ENCODE measurements at places on chromosomes 11 and 22.

DNA sequence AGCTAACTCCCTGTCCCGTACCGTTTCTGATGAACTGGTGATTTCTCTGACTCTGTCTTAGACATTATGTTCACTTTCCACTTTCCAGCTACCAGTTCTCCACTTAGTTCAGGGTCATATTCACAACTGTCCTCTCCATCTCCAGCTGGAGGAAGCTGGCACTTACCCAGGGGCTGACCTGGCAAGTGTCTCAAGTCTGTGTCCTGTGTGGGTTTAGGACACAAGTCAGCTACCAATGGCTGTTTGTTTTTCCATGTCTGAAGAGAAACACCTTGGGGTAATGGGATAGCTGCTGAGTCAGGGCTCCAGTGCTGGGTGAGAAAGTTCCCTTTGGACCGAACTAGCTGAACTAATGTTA is 134.4 kb downstream of the CSNK2A3 start:
- no peak for DNase-seq

DNA sequence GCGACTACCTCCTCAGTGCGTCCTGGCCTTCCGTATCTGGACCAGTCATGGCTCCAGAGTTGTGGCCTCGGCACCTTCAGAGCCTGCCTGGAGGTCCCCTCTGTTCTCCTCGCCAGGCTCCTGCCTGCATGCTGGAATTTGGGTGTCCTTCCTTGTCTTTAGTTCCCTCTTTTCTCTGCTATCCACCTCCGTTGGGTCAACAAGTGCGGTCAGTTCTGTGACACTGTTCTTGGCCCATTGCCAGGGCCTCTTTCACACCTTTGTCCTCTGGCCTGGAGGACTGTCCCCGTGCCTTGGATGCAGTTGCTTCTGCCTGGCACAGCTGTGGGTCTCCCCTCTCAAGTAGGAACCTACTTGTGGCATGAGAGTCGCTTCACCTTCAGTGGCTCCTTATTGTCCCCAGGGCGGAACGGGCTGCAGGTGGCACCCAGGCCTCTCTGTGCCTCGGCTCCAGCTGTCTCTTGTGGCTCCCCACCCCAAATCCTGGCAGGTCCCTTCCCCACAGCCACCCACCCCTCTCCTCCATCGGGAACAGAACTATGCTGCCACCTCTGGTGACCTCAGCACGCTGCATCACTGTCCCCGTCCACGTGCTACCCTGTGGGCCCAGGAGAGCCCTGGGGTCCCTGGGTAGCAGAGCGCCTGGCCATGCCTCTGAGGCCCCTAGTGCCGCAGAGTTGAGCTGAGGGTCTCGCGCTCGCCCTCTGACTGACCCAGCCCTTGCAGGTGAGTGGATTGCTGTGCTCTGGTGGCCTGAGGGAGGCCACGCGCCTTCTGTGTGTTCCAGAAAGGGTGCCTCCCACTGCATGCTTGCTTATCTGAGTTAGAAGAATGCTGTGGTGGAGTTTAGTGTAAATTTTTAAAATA is 4.7 kb downstream of the DGCR8 start:
- DNase-seq = peak; percentile 6

GRCh38 chr22:31288496-31289240 is 3.6 kb downstream of the PIK3IP1 start:
- no peak for DNase-seq

- no peak for DNase-seq
These were observed 114.6 kb downstream of the STIM1 start for GRCh38 chr11:3970108-3970507.

DNA sequence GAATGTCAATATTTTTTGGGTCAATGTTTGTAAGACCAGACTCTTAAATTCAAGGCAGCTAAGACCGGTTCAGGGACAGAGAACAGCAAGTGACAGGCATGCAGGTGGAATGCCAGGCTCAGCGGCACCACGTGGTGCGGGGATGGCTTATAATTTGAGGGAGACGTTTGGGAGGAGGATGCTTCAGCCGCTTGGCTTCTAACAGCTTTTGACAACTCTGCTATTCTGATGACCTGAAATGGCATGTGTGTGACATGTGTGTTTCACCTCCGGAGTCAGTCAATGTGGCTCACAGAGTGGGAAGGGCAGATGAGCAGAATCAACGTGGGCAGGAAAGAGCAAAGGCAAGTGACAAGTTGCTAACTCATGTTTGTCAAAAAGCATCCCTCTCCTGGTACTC is 228.3 kb downstream of the KIRREL3 start:
- DNase-seq = no peak

- no peak for DNase-seq
These were observed 57.7 kb downstream of the DGCR2 start for GRCh38 chr22:19064354-19065054.

DNA sequence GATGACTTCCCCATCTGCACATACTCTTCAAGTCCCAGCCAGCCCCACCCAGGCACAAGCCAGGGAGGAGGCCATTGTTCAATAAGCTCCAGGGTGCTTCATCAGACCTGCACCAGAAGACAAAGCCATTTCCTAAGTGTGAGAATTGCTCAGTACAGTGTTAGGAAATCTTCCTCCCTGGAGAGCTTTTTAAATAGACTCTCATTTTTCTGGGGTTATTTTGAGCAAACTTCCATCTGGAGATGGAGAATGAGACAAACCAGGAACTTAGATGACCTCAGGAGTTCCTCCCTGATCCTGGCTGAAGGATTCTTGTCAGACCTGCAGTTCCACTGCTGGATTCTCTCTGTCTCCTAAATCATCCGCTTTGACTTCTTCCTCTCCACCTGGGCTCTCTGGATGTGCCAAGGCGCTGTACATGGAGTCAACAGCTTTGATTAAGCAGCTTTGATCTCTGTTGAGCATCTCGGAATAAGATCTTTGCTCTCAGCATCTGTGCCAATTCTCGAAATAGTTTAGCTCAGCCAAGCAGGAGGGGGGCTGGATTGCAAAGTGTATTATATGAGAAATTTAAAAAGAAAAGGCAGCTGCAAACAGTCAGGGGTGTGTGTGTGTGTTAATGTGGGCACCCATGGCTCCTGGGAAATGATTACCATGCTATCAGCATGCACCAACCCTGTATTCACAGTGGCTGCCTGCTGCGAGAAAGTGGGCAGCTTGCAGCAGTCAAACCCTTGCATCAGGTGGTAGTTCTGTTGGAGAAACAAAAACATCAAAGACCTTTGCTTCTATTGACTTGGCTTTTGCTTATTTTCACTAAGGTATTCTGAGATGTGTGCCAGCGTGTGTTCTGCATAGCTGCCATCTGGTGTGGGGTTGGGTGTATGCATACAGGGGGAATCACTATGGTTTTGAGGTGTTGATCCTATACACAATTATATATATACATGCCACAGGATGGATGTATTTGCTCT is 70.2 kb upstream of the NAV2 start:
- DNase-seq = peak; percentile 58

GRCh38 chr11:125168918-125169456 is 4.4 kb downstream of the PKNOX2 start:
- peak; percentile 66 for DNase-seq

DNA sequence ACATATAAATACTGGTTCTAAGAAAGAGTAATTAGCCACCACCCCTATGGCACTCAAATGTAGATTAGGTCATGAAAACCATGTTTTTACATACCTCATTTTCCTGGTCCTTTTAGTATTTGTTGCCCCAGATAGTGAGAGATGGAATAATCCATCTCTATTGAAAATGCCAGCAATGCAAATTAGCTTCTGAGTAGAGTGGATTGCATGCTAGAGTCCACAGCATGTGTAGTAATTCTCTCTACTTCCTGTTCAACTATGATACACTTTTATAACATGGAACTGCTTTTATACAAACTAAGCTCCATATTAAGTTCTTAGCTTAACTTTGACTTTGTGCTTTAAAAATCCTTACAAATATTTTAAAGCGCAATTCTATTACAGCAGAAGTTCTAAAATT is 73.2 kb downstream of the TRPC6 start:
- no peak for DNase-seq

DNA sequence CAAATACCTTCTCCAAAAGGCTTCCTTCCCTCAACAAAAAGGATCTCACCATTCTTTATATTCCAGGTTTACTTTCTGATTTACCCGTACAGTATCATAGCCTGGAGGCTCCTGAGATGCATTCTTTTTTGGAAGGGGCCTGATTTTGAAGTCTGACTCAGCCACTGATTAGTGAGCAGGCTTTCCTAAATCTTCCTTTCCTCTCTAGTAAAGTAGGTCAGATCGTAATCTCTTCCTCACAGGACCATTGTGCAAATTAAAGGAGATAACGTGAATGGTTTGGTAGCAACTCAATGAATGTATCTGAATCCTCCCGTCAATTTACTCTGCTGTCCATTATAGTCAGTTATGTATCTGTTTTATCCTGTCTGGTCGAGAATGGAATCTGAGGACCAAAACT is 227.7 kb upstream of the ANO5 start:
- DNase-seq = no peak

- DNase-seq = no peak
These were observed 26.8 kb upstream of the JAM3 start for GRCh38 chr11:134041791-134042696.

- DNase-seq = peak; percentile 81
These were observed 83.1 kb downstream of the TBC1D22A start for GRCh38 chr22:46845296-46846149.

DNA sequence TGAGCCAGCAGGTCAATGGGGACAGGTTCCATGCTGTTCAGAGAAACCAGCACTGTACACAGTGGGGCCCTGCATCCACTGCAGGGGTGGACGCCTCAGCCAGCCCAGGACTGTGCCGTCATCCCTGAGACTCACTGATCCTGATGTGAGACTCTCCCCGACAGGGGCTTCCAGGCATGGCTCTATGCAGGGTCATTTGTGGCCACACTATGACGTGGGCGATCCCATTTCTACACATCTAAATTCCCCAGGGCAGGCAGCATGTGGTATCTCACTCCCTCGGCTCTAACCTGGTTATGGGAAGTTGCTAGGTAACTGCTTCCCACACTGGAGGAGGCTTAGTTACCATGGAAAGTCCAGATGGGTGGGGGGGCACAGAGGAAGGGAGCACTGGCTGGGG is 14.2 kb upstream of the FAM83F start:
- no peak for DNase-seq

DNA sequence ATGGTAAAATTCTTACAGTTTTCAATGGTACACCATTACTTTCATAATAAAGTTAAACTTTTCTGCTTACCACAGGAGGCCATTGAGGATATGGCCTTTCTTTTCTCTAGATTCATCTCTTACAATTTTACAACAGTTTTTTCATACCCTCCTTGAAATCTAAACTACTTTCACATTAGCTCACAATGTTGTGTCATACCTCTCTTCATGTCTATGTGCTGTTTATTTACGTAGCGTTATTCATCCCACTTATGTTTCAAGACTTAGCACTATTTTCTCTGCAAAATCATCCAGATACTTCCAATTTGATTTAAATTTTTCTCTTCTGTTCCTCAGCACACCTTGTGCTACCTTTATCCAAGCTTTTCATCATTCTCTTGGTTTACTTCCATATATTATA is 123.3 kb downstream of the METTL15 start:
- peak; percentile 16 for DNase-seq

GRCh38 chr11:17012712-17013547 is 1.3 kb downstream of the PLEKHA7 start:
- DNase-seq = peak; percentile 35

DNA sequence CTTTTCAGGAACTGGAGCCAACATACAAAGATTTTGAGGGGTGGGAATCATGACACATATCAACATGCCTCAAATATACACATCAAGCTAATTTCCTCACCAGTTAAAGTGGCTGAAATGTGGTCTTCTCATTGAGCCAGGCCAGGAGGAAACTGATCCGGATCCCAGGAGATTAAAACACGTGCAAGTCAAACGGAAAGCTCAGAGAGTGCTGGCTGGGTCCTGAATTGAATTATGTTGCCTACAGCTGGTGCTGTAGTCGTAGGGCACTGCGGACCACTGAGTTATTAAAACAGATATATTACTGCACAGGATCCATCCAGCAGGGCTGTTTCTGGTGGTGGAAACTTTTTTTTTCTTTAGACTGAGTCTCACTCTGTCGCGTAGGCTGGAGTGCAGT is 14.1 kb upstream of the WNT7B start:
- DNase-seq = no peak

GRCh38 chr11:123406441-123407129 is 23.5 kb upstream of the GRAMD1B start:
- DNase-seq = no peak

- DNase-seq = peak; percentile 31
These were observed 51.1 kb upstream of the PARVG start for GRCh38 chr22:44129619-44129976.

- DNase-seq = no peak
These were observed 3.8 kb upstream of the OR52I2 start for GRCh38 chr11:4577761-4578160.

DNA sequence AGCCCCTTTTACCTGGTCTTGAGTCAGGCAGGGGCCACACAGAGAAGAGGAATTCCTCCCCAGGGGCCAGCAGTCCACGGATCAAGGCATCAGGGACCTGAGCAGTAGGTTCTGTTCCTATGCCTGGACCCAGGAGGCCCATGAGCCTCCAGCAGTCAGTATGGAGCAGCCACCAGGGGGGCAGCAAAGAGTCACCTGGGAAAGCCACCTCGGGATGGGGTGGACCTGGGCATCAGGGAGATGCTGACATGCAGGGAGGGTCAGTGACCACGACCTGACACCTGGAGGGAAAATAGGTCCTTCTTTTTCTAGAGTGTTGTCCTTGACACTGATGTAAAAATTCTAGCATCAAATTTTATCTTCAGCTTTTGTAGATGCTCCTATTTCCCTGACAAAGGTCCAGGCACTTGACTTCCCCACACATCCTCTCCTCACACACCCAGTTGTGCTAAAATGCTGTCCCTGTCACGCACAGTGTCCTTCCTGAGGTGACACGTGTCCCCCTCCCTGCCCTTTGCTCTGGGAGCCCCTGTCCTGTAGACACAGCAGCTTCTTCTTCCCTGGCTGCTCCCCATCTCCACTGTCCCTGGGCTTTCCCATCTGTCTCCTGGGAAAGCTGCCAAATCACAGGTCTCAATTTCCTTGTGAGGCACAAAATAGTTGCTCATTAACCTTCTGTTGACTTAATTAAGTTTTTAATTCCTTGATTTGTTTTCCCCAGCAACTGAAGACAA is 70.0 kb upstream of the IGLL5 start:
- DNase-seq = no peak

DNA sequence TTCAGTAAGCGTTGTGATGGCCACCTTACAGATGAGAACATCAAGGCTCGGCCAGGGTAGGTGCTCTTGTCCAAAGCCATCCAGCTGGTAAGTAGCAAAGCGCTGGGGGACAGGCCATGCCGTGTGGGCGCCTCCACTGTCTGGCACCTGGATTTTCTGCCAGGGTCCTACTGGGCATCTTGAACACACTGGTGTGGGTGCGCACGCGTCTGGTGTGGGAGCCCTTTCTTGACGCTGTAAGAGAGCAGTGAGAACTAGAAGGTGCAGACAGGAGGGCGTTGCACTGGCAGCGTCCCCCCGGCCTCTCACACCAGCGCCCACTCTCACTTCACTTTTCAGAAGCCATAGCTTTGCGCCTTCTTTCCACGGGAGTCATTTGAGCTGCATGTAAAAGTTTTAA is 296.6 kb downstream of the TBC1D22A start:
- DNase-seq = no peak

Data from fibroblast of pulmonary artery (primary cell).